ENCODE measurements at places on chromosomes 1 and 21.

DNA sequence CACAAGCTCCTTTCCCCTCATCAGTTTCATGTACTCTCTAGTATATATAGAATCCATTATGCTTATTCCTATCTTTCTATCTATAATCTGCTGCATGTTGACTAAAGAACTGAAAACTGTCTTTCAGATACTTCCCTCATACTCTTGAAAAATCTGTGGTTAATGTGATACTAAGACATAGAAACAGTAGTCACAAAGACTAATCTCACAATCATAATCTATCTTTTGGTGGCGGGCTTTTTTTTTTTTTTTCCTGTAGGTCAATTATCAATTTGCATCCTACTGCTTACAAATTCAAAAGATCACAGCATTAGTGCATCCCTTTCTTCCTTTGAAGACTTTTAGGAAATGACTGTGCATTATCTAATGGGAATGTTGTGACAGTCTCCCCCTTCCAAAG is 4.7 kb downstream of the UBR4 start:
- DNase-seq, result no peak

GRCh38 chr1:161486806-161487741 is 18.2 kb upstream of the FCGR2A start:
- DNase-seq, result peak; percentile 58

- peak; percentile 83 for DNase-seq
Measured at GRCh38 chr1:53681977-53682685, 56.8 kb downstream of the GLIS1 start.

DNA sequence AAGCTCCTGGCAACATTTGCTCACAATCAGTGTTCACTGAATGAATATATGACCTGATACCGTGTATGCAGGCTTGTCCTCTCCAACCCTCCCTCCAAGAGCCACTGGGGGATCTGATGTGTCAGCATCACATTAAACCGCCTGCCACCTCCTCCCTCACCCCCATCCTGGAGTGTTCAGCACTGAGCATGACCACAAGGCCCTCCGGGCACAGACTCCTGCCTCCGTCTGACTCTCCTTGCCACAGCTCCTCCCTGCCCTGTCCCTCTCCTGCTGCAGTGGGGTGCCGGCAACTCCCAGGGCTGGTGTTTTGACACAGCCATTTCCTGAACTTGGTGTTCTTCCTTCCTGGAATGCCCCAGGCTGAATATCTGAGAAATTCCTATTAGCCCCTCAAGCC is 136.7 kb downstream of the FCRL5 start:
- DNase-seq, result no peak

- DNase-seq, result no peak
Measured at GRCh38 chr1:47593013-47593568, 155.2 kb downstream of the FOXD2 start.

DNA sequence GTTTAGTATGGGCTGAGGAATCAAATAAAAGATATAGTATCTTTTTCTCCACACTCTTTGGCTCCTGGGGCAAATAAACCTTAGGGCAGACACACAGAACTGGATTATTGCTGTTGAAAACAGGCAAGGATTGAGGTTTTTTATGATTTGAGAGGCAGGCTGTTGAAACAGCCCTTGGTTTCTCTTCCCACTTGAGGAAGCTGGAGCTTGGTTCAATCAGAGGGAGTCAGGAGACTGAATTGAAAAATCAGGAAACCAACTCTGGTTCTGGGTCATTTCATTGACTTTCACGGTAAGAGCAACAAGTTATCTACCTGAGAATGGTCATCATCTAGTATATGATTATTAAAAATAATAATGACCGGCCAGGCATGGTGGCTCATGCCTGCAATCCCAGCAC is 108.4 kb downstream of the CNIH3 start:
- DNase-seq, result no peak

DNA sequence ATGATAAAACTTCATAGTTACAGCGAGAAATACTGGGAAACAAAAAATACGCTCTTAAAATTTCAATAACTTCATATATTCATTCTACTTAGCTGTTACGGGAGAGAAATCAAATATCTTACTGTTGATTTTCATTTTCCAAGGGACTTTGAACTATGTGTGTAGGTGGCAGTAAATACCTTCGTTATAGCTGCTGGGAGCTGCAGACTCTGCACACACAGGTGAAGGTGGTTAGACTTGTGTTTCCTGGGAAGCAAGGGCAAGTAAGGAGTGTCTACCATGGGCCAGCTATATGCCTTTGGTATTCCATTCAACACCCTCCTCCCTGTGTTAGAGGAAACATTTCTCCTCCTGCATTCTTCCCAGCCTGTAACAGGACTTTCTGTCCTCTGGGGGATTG is 51.4 kb upstream of the DIRAS3 start:
- no peak for DNase-seq

GRCh38 chr1:114597949-114598348 is 16.5 kb upstream of the BCAS2 start:
- no peak for DNase-seq

DNA sequence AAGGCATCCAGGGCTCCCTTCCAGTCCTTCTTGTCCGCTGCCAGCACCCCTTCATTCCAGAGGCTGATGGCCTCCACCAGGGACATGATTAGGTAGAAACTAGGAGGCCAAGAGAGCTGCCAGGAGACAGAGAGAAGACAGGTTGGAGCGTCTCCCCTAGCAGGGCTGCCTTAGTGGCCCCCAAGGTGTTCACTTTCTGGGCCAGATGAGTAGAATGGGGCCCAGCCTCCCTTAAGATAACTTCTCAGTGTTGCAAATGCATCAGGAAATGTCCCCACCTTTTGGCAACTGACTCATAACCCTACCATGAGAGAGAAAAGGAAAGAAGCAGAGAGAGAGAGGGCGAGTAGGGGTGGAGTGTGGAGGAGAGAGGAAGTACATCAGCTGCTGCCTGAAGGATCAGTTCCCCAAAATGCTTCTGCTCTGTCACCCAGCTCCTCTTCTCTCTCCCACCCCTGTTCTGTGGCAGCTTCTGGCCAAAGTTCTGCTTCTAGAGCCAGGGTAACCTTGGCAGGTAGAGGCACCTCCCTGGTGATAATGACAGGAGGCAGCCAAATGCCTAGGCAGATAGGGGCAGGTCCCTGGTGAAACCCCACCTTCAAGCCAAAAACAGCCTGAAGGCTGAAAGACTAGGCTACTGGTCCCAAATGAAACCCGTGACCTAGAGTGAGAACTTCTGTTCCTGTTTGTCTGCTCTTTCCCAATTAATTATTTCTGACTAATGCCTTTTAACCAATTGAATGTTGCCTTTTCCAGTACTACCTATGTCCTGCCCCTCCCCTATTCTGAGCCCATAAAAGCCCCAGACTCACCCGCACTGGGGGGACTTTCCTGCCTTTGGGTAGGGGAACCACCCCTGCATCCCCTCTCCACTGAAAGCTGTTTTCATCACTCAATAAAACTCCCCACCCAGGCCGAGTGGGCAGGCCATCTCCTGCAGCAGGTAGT is at the start of gene NCF2:
Gene NCF2 (minus strand): TSS at position 216 of the 948 bp plus-strand sequence. CDS start 130 bp downstream, at position 86.
- no peak for DNase-seq

DNA sequence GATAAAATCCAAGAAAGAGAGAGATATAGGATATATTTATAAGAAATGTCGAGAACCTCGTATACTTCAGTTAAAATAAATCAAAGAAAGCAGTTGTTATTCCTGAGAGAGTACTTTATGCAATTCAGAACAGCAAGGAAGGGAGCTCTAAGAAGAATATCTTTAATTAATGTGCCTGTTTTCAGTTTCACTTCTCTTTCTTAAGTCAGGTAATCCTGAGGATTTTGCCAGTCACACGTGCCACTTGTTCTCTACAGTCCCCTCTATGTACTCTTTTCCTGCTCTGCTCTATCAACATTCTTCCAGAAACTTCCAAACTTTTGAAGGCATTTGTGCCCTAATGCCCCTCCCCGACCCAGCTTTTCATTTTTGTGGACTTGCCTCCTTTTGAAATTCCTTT is 211.9 kb downstream of the AKT3 start:
- no peak for DNase-seq

DNA sequence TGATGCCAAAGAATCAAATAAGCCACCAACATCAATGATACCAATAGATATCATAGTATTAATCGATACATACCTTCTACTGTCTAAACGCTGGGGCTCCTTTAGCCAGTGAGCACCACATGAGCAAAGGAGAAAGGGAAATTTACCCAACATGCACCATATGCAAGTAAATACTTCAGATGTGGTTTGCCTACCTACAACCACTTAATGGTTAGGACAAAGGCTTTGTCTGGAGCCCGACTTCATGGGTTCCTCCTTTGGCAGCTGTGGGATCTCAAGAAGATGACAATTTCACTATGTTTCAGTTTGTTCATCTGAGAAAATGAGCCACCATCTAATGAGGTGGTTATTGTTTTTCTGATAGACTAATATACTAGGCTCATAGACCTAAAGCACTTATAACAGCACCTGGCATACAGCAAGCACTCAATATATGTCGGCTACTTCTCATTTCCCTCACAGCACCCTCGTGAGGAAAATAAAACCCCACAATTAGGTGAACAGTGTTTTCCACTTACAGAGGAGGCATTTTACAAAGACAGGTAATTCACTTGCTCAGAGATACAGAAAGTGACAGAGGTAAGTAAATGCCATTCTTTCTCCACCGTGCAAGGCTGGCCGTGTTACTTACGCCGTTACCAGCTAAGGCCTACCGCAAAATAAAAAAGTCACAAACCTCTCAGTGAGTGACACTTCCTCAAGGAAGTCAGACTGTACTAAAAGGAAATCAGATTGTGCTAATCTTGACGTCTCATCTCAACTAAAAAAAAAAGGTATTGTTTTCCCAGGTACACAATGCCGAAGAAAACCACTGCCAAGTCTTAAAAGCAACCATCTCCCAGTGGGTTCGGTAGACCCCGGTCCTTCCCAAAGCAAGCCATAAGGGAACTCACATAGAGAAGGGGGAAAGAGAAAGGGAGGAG is 1.6 kb downstream of the TTC13 start:
- no peak for DNase-seq

- DNase-seq, result no peak
Measured at GRCh38 chr1:1246577-1247340, at the start of gene C1QTNF12. Gene C1QTNF12, minus strand, starts transcription at chr1:1246722. Its CDS starts 32 bp downstream, at chr1:1246690.

DNA sequence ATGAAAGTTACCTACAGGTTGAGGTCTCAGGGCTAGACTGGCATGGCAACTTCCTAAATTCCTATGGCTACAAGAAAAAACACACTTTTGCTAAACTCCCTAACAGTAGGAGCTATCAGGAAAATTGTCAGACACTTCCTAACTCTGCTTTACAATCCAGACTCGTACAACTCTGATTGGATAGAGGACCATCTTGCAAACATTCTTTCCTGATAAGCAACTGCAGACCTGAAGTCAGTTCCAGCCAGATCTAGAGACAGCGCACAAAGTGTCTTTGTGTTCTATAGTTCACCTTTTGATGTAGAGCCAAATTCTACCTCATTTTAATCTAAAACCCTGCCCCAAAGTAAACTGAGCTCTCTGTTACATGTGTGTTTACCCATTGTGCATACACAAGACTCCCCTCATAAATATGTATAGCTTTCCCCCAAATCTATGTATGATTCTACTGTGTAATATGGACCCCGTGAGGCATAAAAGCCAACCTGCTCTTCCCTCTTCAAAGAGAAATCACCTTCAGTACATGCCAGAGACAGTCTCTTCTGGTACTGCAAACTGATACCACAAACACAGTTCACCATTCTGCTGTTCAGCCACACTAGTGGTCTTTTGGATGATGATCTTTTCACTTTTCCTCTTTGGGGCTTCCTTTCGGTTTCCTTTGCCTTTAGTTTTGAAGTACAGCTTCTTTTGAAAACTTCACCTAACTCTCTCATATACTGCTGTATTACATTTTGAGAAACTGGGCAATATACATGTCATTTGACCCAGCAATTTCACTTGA is 21.7 kb downstream of the ZP4 start:
- DNase-seq, result no peak

- no peak for DNase-seq
Measured at GRCh38 chr1:4970532-4970931, 316.1 kb downstream of the AJAP1 start.

DNA sequence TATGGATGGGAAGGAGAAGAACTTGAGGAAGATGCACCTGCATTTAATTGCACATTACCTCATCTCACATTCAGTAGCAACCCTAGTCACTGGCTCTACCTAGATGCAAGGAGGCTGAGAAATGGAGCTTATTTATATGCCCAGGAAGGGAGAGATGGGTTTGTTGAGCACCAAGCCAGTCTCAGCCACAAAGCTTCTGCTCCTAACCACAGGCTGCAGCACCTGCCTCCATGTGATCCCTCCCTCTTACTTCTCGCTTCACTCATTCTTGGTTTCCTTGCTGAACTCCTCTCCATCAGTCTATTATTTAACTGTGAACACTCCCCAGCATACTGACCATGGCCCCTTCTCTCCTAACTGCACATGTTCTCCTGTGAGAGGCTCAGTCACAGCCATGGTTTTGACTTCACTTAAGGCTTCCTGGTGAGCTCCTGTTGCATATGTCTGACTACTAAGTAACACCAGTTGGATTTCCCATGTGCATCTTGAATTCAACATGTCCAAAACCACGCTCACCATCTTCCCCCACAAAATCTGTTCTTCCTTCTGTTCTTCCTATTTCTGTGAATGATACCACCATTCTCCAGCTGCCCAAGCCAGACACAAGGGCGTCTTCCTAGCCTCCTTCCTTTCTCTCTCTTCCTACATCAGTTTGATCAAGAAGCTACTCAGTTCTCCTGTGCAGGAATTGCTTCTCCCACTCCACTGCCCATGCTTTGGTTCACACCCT is 139.8 kb downstream of the AK5 start:
- DNase-seq, result no peak

DNA sequence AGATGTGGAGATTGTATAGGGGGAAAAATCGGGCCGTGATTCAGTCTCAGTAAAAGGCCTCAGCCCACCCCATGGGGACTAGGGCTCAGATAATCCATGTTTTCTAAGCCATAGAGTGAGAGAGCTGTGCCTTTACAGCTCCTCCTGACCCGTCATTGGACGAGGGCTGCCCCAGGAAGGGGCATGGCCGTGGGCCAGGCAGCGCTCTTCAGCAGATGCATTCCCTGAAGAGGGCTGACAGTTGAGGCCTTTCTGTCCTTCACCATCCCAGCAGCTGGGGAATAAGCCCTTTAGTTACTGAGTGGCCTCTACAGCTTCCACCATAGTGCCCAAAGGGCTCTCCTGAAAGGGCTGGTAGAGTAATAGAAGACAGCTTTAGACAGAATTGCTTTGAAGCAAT is 57.2 kb downstream of the ST3GAL3 start:
- DNase-seq, result no peak

GRCh38 chr1:157142765-157143423 is 4.7 kb upstream of the ETV3 start:
- DNase-seq, result no peak

- DNase-seq, result no peak
Measured at GRCh38 chr21:21247424-21247823, 249.2 kb downstream of the NCAM2 start.

DNA sequence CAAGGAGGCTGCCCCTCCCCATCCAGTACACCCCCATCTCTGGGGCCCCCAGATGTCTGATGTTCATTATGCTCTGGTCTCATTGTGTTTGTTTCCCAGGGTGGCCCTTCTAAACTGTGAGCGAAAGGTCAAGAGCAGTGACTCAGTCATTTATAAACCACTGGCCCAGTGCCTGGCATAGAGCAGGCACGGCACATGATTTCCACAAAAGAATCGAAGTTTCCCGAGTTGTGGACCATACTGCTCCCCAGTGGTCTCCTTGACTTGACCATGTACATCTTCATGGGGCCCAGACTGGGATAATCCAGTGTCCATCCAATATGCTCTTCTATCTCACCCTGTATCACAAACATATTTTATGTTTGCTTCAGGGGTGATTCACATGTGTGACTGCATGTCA is 153.3 kb downstream of the NR5A2 start:
- DNase-seq, result no peak

- DNase-seq, result no peak
Measured at GRCh38 chr1:81484284-81484683, 316.4 kb upstream of the ADGRL2 start.
